Caki2 (cell line): ENCODE measurements at places on chromosomes 3 and 15.

- DNase-seq = no peak
Observed at GRCh38 chr15:64749999-64750657, 25.3 kb downstream of the RBPMS2 start.

- DNase-seq = no peak
Observed at GRCh38 chr3:72972706-72973030, 23.9 kb upstream of the PPP4R2 start.

- DNase-seq = no peak
Observed at GRCh38 chr15:85618228-85618505, 176.6 kb downstream of the KLHL25 start.

DNA sequence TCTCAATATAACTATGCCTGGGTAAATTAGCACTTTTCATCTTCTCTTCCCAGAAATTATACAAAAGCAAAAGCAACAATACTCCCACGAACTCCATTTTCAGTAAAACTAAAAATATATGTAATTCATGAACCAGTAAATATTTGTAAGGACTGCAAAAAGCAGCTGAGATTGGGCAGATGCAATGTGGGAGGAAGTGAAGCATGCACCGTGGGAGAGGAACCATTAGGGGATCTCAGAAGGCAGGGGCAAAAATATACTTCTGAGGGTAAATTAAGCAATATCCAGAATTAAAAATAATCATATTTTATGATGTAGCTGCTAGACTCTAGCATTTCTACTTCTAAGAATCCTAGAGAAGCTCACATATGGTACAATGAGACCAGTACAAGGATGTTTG is 20.2 kb downstream of the CFAP91 start:
- DNase-seq = no peak

DNA sequence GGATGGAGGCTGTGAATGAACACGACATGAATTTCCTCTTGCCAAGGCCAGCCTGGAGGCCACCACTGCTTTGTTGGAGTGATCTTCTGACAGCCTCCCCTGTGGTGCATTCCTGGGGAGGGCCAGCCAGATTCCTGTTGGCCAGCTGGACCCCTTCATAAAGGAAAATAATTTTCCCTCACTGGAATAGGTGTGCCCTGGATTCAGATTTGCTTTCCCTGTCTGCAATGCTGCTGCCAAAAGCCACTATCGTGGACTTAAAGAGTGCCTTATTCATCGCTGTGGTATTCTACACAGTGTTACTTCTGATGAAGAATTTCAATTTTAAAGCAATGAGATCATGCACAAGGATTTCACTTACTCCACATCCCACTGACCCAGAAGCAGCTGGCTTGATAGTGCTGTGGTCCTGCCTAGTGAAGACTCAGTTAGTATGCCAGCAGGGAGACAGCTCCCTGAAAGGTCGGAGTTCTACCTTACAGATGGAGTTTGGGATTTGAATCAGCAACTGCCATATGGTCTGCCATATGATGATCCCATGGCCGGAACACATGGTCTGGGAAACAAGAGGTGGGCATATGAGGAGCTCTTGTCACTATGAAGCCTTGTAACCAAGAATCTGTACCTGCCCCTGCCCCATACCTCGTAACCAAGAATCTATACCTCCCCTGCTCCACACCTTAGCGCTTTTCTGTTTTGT is 145.2 kb downstream of the KLF13 start:
- DNase-seq = no peak

GRCh38 chr3:158258619-158259018 is 148.7 kb downstream of the RSRC1 start:
- DNase-seq = no peak

GRCh38 chr3:188320757-188321156 is 166.8 kb downstream of the LPP start:
- DNase-seq = no peak

GRCh38 chr15:35514759-35515158 is 31.2 kb downstream of the DPH6 start:
- DNase-seq = no peak

DNA sequence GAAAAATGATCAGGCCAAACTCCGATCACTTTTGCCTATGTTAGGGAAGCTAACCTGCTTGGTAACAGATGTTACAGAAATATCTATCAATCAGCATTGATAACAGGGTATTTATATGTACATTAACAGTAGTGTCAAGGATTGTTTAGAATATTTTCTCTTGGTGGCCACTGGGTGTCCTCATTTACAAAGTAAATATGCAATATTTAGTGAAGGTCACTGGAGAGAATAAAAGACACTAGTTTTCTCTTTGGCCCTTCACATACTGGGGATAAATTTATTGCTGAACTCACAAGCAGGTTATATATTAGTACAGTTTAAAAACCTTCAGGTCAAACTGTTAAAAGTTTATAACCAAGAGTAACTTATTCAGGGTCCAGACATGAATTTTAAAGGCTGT is 69.0 kb downstream of the TIGIT start:
- DNase-seq = no peak

GRCh38 chr15:30042556-30042955 is 40.2 kb upstream of the GOLGA8J start:
- DNase-seq = no peak

DNA sequence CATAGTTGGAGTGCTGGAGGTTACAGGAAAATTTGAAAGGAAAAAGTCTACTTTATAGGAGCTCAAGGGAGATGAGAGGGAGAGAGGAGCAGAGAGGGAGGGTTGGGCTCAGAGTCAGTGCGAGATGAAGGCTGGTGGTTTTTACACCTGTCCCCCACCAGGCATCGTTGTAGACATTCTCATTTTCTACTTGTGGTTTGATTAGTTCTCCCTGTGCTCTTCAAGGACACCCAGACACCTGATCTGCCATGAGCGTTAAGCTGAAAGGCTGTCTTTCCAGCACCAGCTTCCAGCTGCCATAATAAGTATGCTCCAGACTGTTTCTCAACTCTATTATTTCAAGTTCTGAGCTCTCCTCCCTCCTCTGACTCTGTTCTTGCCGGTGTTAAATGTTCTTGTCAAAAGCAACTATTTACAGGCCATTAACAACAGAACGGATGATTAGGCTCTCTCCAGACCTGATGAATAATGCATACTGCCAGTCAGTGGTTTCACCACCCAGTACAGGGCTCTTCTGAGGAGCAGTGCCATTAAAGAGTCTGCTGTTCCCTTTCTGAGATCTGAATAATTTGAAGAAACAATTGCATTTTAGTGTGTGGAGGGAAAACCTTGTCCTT is 514.6 kb upstream of the MCTP2 start:
- no peak for DNase-seq

DNA sequence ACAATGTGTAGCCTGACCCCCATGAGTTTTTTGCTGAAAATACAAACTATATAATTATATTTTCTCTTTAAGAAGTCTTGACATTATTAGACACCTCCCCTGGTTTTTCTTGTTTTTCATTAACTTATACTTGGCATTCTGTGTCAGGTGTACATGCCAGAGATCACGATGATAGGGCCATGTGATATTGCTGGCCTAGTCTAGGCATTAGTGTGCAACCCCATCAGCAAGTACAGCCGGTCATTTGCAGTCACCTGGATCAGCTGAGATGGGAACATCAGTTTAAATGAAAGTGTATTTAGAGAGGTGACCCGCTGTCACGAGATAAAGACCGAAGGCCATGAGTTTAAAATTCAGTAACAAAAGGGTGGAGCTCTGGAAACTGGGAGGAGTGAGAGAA is 12.6 kb upstream of the SPPL2A start:
- peak; percentile 6 for DNase-seq

DNA sequence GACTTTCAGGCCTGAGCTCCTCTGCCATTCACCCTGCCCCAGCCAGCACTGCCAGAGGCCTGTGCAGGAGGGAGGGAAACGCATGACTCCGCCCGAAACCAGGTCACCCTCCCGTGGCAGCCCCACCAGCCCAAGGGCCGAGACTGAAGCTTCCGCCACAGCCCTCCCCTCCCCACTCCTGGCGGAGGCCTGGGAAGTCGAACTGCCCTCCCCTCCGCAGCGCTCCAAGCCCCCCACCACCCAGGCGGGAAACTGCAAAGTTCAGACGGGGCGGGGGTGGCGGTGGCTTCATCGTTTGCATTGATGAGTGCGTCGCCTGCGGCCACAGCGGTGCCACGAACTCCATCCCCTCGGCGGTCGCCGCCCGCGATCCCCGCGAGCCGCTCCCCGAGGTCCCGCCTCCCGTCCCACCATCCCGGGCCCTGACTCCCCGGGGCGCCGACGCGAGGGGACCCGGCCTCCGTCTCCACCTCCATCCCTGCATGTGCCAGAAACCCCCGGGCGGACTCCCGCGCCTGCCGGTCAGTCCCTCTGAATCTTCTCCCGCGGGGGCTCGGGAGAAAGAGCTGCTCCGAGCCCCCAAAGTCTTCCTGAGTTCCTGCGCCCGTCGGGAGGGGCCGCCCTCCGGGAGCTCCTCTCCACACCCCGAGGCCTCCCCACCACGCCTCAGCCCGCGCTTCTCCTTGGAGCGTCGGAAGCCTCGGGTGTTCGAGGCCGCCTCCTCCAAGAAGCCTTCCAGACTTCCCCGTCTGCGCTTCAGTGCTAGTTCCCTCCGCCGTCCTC is 698 bp downstream of the MELTF start:
- DNase-seq = no peak

GRCh38 chr3:126108676-126109050 is 24.7 kb upstream of the SLC41A3 start:
- DNase-seq = no peak

DNA sequence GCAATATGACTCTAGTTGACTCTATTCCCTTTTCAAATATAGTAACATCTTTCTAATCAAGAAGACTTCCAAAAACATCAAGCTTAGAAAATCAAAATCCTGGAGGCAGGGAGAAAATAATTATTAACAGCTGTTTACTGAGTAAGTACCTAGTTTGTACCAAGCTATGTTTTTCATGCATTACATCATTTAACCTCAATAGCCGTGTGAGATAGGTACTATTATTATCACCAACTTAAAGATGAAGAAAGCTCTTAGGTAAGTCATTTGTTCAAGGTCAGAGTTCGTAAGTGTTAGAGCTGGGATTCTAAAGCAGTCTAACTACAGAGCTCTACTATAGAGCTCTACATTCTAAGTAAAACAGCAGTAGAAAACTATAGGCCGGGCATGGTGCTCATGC is 41.6 kb downstream of the GSK3B start:
- no peak for DNase-seq
